ENCODE measurements at places on chromosomes 5 and 9.

DNA sequence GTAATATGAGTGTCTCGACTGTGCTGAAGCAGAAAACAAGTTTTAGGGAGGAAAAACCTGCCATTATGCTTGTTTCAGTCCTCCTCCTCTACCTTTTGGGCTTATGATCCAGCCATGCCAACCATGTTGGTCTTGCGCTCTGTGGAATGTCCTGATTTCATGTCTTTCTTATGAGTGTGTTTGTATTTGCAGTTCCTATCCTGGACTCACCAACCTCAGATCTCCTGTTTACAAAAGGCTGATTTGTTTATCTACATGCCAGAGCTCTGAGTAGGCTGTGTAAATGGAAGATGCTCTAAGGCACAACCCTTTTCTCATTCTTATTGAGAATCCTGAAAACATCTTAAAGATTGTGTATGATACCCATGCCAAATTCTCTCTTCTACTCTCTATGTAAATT, 138.6 kb downstream of the ARHGEF28 start:
- no peak for DNase-seq

DNA sequence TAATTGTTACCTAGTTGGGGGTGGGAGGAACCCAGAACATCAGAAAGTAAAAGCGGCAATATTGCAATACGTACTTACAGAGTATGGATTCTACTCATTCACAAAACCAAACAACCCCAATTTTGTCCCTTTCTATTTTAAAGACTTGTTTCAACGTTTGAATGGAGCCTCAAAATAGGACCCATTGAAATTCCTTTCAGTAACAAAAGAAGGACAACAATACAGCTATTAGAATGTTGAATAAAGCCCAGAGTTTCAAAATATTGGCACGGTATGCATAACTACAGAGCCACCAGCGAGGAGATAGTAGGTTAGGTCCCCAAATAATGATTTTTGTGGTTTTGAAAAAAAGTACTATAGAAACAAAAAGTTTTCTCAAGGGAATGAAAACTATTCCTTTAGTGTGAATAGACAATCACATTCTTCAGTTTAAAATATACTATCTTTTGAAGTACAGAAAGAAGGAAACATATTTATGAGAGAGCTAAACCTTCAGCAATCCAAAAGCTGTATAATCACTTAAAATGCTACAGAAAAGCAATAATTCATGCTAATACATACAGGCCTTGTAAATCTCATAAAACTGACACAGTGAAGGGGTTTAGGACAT, 235.5 kb downstream of the RFX3 start:
- no peak for DNase-seq

GRCh38 chr9:104301755-104302154, 202.3 kb upstream of the OR13F1 start:
- DNase-seq, result no peak

- DNase-seq, result no peak
Observed at GRCh38 chr9:114140850-114141249, 14.5 kb upstream of the COL27A1 start.

GRCh38 chr5:32753765-32754164, 42.6 kb downstream of the NPR3 start:
- no peak for DNase-seq

- peak; percentile 21 for DNase-seq
Observed at GRCh38 chr5:83434946-83435345, 36.6 kb upstream of the VCAN start.

DNA sequence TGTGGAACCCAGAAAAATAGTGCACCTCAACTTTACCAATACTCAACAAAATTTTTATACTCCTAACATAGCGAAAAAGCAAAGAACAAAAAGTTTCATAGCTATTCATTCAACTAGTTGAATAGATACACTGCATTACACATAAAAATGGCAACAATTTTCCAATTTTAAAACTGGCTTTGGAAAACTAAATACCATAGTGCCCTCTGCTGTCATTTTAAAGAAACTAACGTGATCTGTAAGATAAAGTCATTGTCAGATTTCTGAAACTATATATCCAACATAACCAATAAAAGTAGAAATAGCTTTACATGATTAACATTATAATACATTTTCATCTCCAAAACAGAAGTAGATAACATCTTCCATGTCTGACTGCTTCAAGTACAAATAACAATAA, 31.6 kb downstream of the DTWD2 start:
- no peak for DNase-seq

DNA sequence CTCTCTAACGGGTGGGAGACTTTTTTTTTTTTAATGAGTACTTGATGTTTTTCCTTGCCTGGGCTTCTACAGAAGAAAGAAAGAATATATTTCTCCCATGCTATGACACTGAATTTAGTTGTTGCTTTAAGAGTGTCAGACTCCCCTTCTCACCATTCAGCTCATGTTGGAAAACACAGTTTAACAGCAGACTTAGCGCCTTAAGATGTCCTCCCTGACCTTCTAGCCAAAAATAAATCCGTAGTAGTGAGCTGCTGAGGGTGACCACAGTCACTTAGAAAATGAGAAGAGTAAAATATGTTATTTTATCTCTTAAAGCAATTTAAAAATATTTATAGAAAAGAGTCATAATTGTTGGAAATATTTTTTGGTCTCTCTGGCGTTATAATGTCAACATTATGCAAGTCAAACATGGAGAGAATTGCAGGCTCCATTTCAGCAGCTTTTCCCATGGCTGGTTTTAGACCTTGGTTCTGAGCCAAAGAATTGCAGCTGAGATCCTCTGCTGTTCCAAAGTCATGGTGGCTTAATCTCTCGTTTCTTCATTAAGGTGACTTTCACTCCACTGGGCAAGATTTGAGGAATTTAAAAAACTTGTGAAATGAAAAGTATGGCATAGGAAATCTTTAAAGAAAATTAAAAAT, 143.5 kb downstream of the GHR start:
- DNase-seq, result no peak

DNA sequence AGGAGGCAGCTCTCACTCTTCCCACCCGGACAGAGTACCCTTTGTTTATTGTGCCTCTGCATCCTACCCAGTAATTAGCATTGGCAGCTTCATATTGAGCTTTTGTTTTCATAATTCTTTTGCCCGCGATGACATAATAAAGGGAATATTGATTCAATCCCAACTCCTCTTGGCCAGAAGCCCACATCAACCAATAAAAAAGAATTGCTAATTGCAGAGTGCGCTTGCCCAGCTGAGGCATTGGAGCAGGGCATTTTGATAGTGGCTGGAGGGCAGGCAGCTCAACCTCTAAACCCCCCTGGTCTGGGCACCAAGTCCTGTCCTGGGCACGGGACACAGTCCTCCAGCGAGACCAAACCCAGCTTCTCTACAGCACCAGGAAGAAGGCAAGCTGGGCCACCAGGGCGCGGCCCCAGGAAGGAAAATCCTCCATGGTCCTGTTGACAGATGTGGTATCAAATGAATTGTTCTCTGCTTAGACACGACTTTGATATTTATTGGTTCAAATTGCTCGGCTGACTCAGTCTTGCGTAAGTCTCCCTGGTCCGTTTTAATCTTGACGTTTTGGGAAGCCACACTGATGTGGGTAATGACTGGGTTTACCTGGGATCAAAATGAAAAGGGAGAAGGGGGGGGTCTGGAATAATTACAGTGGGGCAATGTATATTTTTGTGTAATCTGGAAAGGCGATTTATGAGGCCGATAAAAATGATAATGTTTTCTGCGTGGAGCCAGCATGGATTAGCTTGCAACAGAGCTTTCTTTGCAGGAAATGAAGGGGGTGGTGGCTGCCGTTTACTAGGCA, 220.7 kb upstream of the MSX2 start:
- peak; percentile 65 for DNase-seq

- no peak for DNase-seq
Observed at GRCh38 chr5:1553539-1554409, 30.0 kb upstream of the LPCAT1 start.

GRCh38 chr5:147555176-147555575, 45.3 kb upstream of the DPYSL3 start:
- DNase-seq, result no peak

DNA sequence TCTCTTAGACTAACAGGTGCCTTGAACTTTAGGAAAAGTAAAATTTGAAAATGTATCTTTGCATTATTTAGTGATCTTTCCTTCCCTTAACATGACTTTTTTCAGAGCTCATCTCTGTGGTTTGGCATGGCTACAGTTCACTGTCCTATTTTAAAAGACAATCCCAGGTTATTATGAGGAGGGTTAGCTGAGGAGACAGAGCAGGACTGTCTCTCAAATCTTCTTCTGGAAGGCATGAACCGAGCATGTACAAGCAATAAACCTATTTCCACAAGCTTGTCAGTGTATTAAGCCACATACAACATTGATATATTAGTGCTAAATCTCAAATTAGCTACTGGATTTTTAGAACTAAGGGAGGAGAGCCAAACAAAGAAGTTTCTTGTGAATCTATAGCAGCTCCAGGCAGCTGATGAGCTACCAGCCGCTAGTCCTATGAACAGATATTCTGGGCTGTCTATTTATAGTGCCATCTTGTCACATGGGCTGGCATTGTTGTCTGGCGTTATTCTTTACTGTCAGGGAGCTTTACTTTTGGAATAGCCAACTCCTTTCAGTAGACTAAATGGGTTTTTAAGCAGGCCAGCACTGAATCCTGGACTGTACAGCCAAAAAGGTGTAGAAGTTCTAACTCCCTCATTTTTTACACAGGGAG, 171.2 kb upstream of the ACTBL2 start:
- DNase-seq, result no peak

DNA sequence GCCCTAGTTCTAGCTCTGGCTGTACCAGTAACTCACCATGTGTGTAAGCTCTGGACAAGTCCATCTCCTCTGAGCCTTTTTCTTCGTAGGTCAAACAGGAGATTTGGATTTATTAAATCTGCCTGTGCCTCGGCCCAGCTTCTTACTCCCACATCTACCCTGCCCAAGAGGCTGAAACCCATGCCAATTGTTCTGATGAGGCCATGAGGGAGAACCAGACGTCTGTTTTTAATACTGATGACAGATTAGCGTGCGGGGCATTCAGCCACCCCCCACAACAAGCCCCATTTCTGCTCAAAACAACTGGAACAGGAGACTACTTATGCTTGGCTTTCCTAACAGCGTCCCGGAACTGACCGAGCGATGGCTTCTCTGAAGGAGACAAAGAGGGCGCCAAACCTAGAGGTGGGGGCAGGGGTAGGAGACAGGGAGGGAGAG, 81.2 kb upstream of the TRIM32 start:
- DNase-seq, result no peak

DNA sequence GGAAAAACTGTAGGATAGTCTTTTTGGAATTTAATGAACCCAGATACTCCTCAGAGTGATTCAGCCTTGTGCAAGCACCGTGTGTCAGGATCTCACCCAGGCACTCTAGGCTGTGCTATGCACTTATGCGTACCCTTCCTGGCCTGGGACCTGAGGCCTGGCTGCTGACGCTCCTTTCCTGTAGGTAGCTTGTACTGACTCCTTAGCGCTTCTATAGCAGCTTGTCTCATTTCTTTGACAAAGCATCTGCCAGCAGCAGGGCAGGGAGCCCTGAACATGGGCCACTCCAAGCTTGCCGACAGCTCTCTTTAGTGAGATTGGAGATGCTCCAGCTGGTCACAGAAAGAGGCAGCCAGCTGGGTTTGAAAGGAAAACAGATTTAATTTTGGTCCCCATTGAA, 147.3 kb downstream of the SGCD start:
- no peak for DNase-seq

GRCh38 chr5:6545036-6545693, 87.7 kb downstream of the NSUN2 start:
- no peak for DNase-seq

DNA sequence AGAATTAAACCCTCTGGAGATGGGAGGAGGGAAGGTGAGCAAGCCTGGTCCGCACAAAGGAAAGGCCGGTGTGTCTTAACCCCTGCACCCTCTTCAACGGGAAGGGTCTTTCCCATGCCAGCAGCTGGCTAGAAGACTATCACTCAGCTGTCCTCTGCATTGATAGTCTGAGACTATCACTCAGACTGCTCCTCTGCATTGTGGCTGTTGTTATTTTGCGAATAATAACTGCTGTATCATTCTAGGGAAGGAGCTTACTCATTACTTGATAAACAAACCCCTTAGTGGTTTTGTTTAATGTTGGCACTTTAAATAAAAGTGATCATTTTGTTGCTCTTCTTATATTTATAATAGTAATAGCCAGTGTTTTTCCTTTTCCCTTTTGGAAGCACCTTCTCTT, 8.1 kb downstream of the TRIP13 start:
- DNase-seq, result no peak

DNA sequence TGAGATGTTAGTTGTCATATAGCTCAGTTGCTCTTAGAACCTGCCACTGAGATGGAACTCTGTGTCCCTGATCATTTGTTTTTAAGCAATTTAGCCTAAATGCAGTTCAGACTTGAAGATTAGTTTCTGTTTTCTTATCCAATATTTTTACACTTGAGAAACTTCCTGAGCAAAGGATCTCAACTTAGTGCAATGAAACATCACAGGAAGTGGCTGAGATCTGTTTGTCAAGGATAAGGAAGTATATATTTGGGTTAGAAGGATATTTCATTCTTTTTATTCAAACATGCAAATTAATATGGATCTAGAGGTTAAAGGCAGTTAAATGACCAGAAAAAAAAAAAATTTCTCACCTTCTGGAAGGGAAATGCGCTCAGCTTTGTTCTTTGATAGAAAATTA, 19.7 kb upstream of the F2R start:
- no peak for DNase-seq

DNA sequence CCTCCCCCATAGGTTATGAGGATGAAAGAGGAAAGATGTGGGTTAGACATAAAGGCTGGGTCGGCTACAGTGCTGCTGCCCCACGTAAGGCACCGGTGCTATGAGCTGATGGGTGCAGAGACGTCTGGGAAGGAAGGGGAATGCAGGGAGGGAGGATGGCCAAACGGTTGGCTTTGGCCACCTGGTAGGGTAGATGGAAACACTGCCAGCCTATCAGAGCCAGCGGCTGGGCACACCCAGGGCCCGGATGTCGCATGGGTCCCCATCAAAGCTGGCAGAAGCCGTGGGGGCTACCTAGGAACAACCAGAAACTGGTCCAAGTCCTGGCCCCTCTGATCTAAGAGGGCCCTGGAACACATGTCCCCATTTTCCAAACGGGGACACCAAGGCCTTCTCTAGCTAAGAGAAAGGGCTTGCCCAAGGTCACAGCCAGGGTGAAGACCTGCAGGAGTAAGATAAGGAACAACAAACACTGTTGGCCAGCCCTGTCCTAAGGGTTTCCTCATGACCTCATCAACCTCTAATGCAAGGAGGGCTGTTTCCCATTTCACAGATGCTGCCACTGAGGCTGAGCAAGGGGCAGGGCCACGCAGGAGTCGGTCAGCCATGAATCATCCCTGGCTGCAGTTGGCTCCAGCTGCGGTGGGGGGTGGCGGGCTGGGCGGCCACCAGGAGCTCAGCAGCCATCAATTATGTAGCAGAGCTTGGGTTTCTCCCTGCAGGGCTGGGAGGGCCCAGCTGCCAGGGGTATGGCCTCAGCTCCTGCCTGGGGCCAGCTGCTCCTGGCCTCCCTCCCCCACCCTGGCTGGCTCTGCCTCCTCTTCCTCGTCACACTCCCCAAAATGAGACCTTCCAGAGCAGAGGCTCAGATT, 4.9 kb downstream of the SH3GLB2 start:
- peak; percentile 60 for DNase-seq
